SIG-M5 (cell line): ENCODE measurements at places on chromosomes 4 and X.

DNA sequence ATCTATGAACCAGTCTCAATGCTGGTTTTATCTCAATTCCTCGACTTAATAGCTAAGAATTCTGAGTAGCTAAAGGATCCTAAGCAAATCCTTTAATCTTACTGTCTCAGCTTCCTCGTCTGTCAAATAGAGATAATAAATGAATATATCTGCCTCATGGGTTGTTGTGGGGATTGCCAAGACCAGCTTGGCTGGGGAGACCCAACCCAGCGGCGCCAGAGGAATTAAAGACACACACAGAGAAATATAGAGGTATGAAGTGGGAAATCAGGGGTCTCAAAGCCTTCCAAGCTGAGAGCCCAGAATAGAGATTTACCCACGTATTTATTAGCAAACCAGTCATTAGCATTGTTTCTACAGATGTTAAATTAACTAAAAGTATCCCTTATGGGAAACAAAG lies 41.9 kb downstream of the SLC34A2 start:
- no peak for DNase-seq

DNA sequence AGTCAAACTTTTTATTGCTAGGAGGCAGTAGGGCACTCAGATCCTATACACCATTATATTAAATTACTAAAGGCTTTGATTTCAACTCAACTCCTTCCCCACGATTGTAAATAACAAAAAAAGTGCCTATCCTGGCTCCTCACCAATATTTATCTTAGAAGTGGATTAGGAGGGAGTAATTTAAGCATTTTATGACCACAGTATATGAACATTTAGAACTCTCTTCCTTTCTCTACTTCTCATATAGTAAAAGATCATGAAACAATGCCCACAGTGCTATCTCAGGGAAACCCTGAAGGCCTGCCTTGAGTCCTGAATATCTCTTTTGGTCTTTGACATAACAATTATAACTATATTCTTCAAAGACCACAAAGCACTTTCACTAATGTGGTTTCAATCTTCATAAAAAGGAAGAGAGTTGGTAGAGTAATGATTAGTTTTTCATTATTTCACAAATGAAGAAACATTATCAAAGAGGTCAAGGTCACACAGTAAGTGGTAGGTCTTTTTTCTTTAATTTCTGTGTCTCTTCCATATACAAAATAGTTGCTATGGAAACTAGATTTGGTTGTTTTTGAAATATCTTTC lies 29.1 kb upstream of the ADH1C start:
- DNase-seq = no peak

GRCh38 chr4:3676907-3677747 lies 89.1 kb upstream of the ADRA2C start:
- no peak for DNase-seq

DNA sequence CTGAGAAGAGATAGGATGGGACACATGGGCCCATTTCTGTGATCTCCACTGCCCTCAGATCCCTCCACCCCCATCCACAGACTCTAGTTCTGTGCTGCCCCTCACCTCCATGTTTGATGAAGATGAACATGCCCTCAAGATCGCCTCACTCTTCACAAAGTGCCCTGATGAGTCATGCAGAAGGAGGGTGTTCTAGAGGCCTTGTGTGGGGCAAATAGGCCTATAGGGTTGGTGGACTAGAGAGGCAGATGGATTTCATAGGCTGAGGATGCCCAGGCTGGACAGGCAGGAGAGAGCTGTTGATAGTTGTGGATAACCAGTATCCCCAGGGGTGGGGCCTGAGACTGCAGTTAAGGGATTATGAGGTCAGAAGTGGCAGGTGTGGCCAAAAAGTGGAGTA lies at the start of gene CXorf65:
CXorf65 (minus strand) TSS at position 314 of the 400 bp plus-strand sequence; CDS start at position 130, 184 bp downstream.
- DNase-seq = no peak

- no peak for DNase-seq
Observed at GRCh38 chrX:57451426-57452020, 140.3 kb upstream of the ZXDB start.

DNA sequence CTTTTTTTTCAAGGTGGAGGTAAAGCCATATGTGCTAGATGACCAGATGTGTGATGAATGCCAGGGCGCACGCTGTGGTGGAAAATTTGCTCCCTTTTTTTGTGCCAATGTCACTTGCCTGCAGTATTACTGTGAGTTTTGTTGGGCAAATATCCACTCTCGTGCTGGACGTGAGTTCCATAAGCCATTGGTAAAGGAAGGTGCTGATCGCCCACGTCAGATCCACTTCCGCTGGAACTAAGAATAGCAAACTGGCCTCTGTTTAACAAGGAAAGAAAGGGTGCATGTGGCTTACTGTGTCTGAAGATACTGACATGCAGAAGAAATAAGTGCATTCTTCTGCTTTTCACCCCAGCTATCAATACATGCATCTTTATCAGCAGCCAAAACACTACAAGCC lies 63.9 kb downstream of the CPEB2 start:
- no peak for DNase-seq

DNA sequence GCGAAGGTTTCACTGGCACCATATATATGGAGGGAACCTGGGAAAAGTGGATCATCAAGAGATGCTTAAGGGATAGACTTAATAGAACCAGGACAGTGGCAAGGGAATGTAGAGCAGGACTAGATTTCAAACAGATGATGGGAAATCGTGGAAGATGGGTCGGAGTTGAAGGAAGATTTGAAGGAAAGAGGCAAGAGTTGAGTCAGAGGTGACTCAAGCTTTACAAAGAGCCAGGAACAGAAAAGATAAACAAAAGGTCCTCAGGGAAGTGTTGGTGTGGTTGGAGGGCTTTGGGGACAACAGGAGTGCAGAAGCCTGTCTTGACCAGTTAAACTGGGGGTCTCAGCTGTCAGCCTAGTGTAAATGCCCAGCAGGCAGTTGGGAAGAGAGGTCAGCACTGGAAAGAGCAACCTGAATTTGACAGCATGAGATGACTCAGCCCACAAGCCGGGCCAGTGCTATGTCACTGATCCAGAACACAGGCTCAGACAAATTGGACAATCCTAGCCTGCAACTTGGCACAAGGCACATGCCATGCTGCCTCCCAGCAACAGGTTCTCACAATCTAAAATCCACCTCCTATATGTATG lies 230.5 kb downstream of the IDS start:
- no peak for DNase-seq

DNA sequence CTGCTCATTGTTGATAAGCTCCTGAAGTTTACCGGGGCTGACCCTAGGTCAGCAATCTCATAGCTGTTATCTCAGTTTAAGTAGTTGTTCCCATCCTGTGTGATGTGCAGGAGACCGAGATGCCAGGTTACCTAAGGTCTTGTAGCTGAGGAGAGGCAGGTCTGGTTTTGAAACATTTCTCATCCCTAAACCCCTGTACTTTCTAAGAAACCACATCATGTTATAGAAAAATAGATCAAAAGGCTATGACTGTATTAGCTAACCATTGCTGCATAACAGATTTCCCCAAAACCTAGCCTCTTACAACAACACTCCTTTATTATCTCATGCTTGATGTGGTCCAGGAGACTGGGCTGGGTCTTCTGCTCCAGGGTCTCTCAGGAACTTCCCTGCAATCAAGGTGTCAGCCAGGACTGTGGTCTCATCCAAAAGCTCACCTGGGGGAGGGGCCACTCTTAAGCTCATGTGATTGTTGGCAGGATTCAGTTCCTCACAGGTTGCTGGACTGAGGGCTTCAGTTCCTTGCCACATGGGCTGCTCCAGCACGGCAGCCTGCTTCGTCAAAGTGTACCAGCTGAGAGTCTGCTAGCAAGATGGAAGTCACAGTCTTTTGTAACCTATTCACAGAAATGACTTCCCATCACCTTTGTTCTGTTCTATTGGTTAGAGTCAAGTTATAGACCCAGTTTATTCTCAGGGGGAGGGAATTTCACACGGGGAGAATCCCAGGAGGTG lies 60.9 kb upstream of the CLCN4 start:
- no peak for DNase-seq

DNA sequence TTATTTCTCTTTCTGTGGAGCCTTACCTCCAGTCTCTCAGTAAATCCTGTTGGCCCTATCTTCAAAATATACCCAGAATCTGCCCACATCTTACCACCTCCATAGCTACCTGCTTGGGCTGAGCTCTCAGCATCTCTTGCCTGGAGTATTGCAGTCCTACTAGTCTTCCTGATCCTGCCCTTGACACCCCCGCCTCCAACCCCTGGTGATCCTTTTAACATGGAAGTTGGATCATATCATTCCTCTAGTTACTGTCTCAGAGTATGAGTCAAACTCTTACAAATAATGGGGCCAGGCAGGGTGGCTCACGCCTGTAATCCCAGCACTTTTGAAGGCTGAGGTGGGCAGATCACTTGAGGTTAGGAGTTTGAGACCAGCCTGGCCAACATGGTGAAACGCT lies 43.1 kb upstream of the SETD7 start:
- no peak for DNase-seq

GRCh38 chr4:2792711-2793585 lies at the start of gene SH3BP2:
Gene SH3BP2 (plus strand): TSS chr4:2793085. CDS start chr4:2820618, 27,533 bp downstream.
- DNase-seq = no peak

DNA sequence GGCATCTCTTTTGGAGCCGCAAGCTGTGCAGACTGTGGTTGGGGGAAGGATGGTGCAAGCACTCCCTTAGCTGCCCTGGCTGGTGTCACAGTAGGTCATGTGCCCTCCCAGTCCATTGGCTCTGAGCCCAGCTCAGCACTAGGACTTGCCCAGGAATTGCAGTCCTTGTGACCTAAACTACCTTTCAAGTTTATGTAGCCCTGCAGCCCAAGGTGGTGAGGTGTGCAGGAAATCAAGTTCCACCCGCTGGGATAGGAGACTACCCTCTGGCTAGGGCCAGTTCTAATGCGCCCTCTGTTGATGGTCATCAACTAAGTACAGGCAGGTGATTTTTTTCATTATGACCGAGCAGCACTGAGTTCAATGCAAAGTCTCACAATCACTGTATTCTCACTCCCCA lies 335.2 kb downstream of the UBE2NL start:
- no peak for DNase-seq

DNA sequence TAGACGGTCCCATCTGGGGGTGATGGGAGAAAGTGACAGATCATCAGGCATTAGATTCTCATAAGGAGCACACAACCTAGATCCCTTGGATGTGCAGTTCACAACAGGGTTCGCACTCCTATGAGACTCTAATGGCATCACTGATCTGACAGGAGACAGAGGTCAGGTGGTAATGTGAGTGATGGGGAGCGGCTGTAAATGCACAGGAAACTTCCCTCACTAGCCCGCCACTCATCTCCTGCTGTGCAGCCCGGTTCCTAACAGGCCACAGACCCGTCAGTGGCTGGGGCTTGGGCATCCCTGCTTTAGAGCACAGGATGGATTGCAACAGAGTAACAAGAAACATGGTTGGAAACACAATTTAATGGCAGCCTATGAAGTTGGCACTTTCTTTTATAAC lies 172.6 kb upstream of the VCX3A start:
- DNase-seq = no peak

DNA sequence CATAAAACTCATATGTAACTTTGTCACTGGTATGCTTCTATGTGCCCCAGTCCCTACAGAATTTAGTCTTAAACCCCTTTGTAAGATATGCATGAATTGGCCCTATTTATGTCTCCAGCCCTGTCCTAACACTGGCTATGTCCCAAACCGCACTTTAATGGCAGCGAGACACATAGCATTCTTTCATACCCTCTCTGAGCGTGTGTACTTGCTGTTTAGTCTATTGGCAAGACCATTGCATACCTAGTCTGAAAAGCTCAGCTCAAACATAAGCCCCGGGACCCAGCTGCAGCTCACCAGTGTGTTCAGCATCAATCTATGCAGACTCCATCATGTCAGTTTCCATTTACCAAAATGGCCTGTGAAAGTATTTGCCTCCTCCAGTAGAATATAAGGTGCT lies 1018.4 kb upstream of the TENM3 start:
- DNase-seq = no peak

GRCh38 chr4:137129441-137129840 lies 402.9 kb downstream of the PCDH18 start:
- no peak for DNase-seq

- DNase-seq = no peak
Observed at GRCh38 chrX:135264206-135264605, 12.3 kb downstream of the ETDA start.

DNA sequence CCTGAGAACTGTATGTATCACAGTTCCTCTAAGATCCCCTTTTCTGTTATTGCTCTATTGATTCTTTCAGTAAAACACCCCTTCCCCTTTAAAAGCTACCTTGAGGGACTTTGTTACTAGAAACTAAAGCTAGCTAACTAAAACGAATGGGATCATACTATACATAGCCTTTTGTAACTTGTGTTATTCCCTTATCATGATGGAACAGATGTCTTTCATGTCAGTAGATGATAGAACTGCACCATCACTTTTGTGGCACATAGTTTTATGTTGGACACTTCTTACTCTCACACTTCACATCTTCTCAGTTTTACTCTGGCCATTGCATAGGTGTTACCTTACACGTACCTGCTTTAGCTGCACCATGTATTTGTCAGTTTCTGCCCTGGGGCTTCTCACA lies 46.6 kb upstream of the PGRMC2 start:
- DNase-seq = no peak

DNA sequence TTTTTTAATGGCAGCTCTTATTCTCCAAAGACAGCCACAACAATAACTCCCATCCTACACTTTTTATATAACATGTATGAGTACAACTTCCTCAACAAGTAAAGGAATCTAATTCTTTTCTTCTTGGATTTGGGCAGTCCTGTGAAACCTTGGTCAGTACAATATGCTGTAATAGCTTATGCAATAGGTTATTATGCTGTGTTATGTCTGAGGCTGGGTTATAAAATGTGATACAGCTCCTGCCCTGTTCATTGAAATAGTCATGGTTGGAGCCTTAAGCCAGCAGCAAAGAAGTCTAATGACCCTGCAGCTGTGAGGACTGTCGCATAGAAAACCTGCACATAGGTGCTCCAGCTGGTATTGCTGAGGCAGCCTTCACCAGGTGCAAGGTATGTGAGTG lies 215.8 kb upstream of the RASGEF1B start:
- no peak for DNase-seq

DNA sequence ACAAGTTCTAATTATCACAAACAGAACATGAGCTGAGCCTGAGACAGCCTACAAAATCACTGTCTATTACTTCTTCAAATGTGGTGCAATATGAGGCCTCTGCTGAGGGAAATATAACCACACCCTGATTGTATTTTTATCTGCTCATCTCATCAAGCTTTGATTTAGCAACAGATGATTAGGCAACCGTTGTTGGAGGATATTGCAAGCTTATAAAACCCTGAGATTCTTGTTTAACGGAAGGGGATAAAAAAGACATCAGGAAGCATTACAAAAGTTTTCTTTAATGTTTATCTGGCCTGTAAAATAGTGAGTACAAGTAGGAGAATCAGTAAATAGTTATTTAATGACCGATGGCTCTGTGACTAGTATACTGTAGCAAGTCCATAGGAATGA lies 108.5 kb downstream of the ZNF330 start:
- peak; percentile 50 for DNase-seq
